DMS53 (cell line): ENCODE measurements at places on chromosomes 3 and 15.

GRCh38 chr3:61277411-61277810, 26.2 kb upstream of the FHIT start:
- no peak for DNase-seq

DNA sequence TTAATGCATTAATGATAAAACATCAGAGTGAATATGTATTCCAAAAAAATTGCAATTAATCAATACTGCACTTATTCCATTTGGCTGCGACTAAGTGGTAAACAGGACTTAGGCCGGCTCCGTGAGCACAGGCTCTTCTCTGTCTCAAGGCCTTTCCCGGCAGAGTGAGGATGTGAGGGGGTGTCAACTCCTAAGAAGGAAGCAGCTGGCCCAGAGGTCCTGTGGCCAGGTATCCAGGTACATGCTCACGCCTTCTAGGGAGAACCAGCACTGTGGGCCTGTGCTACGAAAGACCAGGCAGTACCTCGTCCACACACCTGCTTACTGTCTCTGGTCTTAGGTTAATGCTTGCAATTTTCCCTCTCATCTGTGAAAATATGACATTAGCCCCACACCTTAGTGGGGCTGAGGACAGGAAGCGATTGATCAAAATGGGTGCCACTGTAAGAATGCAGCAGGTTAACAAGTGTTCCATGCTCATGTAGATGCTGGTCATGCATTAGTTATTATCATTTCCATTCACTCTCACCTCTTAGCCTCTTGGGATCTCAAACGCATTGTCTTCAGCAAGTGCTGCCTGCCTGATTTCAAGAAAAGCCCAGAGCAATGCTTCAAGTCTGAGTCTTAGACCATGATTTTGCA, 175.3 kb downstream of the ABHD5 start:
- DNase-seq, result no peak

DNA sequence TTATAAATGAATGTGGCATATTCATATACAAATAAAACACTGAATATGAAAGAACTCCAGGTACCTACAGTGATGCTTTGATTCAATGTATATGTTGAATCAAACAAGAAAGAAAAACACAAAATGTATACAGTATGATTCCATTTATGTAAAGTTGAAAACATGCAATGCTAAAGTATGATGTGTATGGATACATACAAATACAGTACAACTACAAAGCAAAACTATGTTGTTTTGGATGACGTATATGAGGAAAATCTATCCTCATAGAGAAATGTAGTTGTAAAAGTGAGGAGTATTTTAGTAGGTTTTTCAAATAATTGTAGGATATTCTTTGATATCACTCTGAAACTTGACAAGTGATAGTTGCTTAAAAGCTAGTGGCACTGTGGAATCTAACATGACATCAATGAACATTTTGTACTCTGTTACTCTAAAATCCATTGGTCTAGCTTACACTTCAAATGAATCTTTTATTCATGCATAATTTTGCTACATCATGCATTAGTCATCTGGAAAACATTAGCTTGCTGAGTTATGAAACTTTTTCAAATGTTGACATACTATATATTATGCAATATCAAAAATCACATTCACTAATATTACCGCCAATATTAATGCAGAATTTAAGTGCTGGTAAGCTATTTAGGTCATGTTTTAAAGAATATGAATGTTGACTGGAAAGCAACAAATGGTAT, 278.1 kb upstream of the CHRNA7 start:
- no peak for DNase-seq

DNA sequence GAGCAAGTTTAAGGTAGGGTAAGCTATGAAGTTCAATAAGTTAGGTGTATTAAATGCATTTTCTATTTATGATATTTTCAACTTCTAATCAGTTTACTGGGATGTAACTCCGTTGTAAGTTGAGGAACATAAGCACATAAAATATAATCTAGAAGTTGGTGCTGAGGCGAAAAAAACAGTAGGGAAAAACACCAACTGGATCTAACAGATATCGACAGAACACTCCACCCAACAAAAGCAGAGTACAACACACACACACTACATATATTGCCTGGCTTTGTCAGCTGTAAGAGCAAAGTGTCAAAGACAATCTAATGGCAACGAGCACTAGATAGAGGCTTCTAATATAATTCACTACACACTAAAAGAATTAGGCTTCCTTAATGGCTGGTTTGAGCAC, 8.4 kb downstream of the PIK3R4 start:
- no peak for DNase-seq
